ENCODE measurements at places on chromosomes 7 and 10.

- peak; percentile 80 for DNase-seq
Measured at GRCh38 chr10:112658900-112659638, 212.1 kb downstream of the VTI1A start.

DNA sequence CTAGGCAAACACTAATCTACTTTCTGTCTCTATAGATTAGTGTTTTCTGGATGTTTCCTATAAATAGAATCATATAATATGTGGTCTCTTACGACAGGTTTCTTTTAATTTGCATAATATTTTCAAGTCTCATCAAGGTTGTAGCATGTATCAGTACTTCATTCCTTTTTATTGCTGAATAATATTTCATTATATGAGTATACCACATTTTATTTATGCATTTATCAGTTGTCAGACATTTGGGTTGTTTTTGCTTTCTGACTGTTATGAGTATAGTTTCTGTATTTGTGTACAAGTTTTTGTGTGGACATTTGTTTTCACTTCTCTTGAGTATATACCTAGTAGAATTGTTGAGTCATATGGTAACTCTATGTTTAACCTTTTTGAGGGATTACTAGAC is 48.2 kb downstream of the SHOC2 start:
- no peak for DNase-seq

GRCh38 chr7:130441408-130441869 is 623 bp upstream of the CEP41 start:
- DNase-seq = peak; percentile 38

DNA sequence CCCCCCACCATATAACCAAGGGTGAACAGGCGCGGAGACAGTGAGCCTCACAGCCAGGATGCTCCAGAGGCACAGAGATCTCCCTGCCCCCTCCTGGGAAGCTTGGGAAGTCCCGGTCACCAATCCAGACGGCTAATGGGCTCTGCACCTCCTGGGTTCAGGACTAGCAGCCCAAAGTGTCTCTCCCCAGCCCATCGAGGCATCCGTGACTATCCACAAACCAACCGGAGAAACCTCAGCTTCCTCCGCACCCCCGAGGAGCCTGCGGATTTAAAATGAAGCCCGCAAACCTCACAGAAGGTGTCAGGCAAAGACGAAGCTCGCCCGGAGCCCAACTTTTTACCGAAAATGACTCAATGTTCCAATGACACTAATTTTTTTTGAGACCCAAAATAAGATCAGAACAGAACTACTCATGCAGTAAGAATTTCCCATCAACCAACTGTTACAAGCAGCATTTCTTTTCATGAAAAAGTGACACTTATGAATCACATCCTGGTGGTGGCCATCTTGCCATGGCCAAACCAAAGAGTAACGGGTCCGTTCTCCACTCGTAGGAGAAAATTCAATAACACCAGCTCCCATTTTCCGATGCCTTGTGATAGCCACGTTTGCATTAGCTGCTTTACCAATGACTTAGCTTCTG is 6.0 kb downstream of the PDGFA start:
- peak; percentile 49 for DNase-seq

DNA sequence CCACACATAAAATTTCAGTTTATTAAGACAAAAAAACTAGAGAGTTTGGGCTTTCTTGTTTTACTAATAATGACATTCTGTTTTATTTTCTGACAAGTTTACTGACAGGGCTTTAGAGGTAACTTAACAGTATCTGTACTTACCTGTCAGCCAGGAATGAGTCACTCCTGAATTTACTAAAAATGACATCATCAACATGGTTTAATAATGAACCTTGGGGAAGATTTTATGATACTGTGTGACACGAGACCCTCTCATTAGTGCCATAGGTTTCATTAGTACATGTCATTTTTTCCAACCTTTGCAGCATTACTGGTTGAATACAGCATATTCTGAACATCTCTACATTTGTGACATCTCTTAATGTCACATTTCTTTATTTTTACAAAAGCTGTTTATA is 131.1 kb downstream of the KCND2 start:
- no peak for DNase-seq

GRCh38 chr7:157811946-157812345 is 475.1 kb downstream of the DNAJB6 start:
- DNase-seq = no peak

GRCh38 chr10:125846894-125847293 is 23.5 kb downstream of the BCCIP start:
- DNase-seq = no peak

- DNase-seq = peak; percentile 91
Measured at GRCh38 chr7:129144095-129144833, at the start of gene TSPAN33. TSS of gene TSPAN33 (plus strand) at chr7:129144707. CDS start at chr7:129144981, 274 bp downstream.

GRCh38 chr7:157854066-157854891 is 517.5 kb downstream of the DNAJB6 start:
- DNase-seq = no peak

- DNase-seq = no peak
Measured at GRCh38 chr7:45579391-45579801, 5.2 kb downstream of the ADCY1 start.

Measured in astrocyte of the hippocampus (primary cell).